ENCODE measurements at places on chromosomes 7 and 10.

- DNase-seq, result no peak
These were observed 45.2 kb downstream of the EZH2 start for GRCh38 chr7:148838905-148839304.

DNA sequence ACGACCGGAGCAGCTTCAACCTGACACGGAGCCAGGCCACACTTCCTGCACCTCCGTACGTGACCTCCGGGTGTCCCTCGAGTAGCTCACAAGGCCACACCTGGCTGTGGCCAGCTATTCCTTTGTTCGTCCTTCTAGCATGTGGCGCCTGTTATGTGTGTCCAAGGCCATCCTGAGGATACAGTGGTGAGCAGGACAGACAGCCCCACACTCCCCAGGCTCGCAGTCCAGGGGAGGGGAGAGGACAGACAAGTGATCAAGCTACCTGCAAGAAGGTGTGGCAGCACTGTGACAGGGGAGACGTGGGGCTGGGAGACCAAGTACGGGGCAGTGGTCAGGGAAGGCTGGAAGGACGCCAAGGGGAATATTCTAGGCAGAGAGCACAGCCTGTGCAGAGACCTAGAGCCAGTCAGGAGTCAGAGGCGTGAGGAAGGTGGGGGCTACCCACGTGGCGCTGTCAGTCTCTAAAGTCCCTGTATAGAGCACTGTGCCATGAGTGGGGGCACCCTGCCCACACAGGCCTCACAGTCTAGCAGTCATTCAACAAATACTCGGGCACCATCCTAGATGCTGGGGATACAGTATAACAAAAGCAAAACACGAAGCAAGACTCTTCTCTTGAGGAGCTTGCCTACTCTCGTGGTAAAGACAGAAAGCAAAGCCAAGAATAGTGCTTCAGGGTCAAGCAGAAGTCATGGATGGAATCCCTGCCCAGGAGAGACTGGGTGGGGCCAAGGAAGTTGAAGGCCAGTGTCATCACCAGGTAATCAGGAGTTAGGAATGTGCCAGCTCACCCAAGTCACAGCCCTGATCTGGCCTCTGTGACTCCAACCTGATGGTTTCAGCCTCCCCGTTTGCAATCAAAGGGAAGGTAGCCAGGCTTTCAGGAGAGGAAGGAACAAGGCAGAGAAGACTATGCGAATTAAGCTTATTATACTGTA lies 58.6 kb downstream of the PROSER2 start:
- peak; percentile 80 for DNase-seq

GRCh38 chr10:72316386-72316700 lies 38.4 kb downstream of the DNAJB12 start:
- DNase-seq, result no peak

- DNase-seq, result no peak
These were observed 205.2 kb upstream of the SHH start for GRCh38 chr7:156017431-156017830.

DNA sequence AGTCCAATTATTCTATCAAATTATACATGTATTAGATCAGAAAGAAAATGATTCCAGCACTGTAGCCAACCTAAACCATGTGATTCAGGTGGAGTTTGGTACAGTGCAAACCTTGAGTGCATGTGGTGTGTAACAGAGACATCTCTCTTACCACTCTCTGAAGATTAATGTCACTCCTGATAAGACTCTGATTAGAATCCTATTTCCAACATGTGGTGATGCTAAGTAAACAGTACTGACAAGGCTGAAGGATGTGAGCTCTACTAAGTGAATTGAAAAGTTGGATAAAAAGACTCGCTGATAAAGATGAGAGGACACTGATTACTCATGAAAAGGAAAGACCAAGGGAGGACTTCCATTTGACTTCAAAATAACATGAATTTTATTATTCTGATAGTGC lies 232.0 kb downstream of the SDK1 start:
- DNase-seq, result no peak

DNA sequence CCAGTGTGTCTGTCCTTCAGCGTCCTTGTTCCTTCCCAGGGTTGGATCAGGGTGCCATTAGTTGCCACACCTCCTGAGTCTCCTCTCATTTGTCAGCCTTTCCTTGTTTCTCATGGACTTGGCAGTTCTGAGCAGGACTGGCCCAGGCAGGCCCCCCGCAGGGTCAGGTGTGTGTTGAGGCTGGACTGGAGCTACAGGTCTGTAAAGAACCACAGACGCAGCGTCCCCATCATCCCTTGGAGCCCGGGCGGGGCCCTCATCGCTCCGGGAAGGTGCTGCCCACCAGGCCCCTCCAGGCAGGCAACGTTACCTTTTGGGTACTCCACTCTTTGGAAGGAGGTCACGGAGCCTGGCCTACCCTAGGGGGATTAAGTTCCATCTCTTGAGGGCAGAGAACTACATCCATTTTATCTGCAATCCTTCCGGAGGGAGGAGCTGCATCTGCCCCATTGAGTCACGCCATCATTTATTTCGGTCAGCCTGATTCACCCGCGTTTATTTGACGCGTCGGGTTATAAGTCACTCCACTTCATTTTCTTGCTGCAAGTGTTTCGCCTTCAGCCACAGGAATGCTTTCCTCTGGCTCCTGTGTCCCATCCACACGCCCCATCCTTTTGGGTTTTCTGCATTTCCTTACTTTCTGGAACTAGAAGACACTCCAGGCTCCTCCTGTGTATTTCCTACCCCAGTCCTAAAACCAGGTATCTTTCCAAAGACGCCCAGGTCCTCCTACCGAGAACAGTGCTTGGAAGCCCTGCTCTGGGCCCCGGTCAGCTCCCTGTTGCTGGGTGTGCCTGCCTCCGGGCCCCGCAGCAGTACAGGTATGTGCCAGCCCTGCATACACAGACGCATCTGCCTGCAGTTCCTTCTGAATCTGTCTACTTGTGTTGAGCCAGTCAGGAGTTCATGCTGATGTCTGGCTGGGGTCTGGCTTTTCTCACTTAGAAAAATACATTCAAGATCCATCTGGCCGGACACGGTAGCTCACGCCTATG lies 141.9 kb downstream of the MAD1L1 start:
- DNase-seq, result no peak

DNA sequence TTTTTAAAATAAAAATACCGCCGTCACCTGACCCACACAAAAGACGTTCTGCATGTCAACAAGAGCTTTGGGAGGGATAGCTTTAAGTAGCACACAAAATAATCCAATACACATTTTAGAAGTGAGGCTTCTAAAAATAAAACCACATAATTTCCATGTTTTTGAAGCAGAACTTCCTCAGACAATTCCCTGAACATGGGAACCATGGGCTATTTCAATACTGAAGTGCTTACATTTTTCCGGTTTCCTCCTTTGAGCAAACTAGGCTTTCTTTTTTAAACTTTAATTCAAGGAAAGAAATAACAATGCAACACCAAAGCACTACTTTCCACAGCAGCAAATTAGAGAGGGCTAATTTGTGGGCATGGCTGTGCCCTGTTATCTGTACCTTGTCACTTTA lies 59.9 kb downstream of the ELMO1 start:
- DNase-seq, result no peak

- no peak for DNase-seq
These were observed 280.9 kb downstream of the USP6NL start for GRCh38 chr10:11330383-11331045.

- DNase-seq, result no peak
These were observed 93.6 kb upstream of the MXI1 start for GRCh38 chr10:110113670-110114337.

DNA sequence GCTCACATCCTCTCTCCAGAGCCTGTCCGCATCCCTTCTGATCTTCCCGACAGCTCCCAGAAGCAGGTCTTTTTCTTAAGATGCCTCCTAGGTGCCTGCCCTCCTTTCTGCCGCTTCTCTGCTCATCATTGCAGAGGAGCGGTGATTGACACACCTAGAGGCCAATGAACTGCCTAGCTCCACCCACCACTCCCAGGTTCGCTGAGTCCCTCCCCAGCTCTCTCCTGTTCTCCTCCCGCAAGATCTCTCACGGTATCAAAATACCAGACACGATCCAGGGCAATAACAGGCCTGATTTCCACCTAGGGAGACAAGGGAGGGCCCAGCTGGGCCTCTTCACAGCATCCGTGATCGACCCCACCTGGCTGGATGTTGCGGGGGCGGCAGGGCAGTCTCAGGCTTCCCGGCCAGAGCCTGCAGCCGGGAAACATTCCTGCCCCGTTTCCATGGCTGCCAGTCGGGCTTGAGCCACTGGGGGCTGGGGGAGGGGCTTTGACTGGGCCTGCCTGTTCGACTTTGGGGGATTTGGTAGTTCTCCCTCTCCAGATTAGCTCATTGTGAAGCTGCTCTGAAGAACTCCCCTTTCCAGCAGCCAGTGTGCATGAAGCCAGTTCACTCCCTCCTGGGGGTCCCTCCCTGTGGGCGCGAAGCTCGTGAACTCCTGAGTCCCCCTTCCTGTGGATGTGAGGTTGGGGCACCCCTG lies 373.5 kb downstream of the RPS24 start:
- DNase-seq, result peak; percentile 95
